NAMALWA (cell line): ENCODE measurements at places on chromosomes 4 and X.

- DNase-seq, result no peak
Observed at GRCh38 chrX:131441033-131441432, 102.8 kb upstream of the OR13H1 start.

DNA sequence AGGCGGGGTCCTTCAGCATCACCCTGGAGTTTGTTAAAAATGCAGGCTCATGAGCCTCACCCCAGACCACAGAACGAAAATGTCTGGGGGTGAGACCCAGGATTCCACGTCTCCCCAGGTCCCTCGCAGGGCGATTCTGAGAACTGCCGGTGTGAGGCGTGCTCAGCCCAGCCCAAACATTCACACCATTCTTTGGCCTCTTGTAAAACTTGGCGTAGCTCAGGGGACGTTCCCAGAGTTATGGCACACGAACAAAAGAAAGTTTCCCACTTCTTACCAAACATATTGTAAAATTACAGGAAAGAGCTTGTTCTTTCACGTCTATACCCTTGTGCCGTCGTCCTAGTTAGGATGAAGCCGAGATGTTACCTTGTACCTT, 12.9 kb downstream of the CD99 start:
- DNase-seq, result no peak

GRCh38 chrX:41001327-41001726, 83.9 kb upstream of the USP9X start:
- DNase-seq, result no peak

GRCh38 chr4:152666946-152667345, 12.9 kb downstream of the TMEM154 start:
- DNase-seq, result peak; percentile 70

DNA sequence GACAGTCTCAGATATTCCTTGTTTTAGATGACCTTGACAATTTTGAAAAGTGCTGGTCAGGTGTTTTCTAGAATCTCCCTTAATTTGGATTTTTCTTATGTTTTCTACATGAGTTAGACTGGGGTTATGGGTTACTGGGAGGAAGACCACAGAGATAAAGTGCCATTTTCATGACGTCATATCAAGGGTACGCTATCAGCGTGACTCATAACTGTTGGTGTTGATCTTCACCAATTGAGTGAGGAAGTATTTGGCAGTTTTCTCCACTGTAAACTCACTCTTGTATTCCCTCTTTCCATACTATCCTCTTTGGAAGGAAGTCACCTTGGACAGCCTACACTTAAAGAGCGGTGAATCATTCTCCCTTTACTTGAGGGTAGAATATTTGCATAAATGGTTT, 56.9 kb downstream of the MAGEC1 start:
- no peak for DNase-seq

- DNase-seq, result no peak
Observed at GRCh38 chrX:45765767-45766166, 565.1 kb upstream of the DIPK2B start.

GRCh38 chrX:45862801-45863200, 662.1 kb upstream of the DIPK2B start:
- no peak for DNase-seq
